ENCODE measurements at places on chromosomes 5 and 9. TPM values are rescaled to one million over a fixed set of nuclear protein-coding genes. Genes with fewer than 3 reads are reported as not detected.

TMEM252 gene
- total RNA-seq = not detected

INSL4 gene
- not detected for total RNA-seq

QRFP gene
- total RNA-seq = not detected

PCDHA1 gene
- not detected for total RNA-seq

GNAQ gene
- 16.3 TPM for total RNA-seq

CDHR2 gene
- total RNA-seq = not detected

All from pericardium fibroblast (primary cell).